A172 (cell line): ENCODE measurements at places on chromosomes 11 and 22.

GRCh38 chr22:46829941-46830715, 67.7 kb downstream of the TBC1D22A start:
- peak; percentile 63 for DNase-seq

DNA sequence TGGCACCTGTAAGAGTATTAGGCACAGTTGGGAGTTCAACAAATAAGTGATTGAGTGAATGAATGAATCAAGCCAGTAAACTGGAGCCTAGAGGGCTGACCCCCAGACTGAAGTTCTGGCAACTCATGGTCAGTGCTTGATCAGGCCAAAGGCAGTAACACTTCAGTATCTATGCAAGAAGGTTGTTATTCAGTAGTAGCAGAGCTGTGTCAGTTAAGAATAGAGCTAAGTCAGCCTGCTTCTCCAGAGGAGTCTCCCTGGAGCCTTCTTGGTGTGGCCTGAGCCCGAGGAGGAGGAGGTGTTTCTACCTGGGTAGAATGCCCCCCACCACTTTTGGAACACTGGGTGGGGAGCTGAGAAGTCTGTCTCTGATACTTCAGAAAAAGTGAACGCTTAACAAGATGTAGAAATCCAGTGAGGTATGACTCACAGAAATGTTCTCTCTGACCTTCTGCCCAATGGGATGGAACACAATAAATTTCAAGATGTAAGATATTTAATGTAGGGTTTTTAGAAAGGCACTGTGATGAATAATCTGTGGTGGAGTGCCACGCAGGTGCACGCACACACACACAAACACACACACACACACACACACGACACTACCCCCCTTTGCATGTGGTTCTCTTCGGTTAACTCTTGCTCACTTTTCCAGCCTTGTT, 219.9 kb downstream of the HIPK3 start:
- DNase-seq, result peak; percentile 13

- DNase-seq, result no peak
These were observed 14.7 kb upstream of the SYTL2 start for GRCh38 chr11:85825616-85826015.

DNA sequence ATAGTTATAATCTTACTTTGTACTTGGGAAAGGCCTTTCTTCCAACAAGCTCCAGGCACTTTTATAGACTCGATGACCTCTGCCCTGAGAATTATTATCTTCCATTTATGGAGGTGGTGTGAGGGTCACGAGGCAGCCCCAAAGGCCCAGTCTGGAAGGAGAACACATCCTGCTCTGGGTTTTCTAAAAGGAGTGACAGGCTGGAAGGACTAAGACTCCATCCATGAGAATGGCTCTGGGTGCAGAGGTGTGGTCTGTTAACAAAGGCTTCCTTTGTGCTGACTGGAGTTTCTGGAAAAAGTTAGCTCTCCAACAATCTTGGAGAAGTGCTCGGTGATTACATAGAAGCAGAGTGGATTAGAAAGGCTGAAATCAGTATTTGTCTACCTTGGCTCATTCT, 74.7 kb upstream of the SESN3 start:
- no peak for DNase-seq

DNA sequence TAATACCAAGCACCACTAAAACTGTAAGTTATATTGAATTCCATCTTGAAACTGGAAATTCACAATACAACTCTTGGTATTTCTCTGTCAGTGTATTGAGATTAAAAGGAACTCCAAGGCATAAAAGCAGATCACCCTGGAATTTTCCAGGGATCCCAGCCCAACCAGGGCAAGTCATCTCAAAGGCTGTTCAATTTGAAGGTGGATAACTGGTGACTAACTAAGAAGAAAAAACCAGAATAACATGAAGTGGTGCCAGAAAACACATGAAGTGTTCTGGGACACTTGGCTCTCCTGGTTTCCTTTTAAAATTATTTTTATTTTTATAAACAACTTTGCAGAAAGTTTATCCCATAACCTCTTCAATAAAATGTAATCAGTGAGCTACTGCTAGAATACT, 7.8 kb upstream of the BMAL1 start:
- DNase-seq, result no peak

- DNase-seq, result peak; percentile 42
These were observed 16.8 kb downstream of the EXT2 start for GRCh38 chr11:44112091-44112821.

- DNase-seq, result no peak
These were observed 26.9 kb downstream of the TRMU start for GRCh38 chr22:46362203-46362933.

DNA sequence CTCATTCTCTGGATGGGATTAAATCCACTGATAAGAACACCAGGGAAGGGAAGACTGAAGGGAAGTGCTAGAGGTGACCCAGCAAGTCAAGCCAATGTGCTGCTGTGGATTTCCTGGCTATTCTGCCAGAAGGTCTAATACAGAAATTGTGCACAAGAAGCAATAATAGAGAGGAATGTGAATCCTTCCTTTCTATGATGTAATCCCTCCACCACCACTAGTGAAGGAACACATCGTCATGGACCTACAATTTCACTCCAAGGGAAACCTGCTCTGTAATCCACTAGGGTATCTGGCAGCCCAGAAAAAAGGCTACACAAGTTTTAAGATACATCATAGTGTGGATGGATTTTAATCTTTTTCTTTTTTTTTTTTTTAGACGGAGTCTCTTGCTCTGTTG, 17.4 kb downstream of the LARGE2 start:
- no peak for DNase-seq

- peak; percentile 71 for DNase-seq
These were observed 10.1 kb downstream of the CHST1 start for GRCh38 chr11:45655347-45655756.

- DNase-seq, result peak; percentile 78
These were observed 740 bp downstream of the FADS1 start for GRCh38 chr11:61815790-61816735.

DNA sequence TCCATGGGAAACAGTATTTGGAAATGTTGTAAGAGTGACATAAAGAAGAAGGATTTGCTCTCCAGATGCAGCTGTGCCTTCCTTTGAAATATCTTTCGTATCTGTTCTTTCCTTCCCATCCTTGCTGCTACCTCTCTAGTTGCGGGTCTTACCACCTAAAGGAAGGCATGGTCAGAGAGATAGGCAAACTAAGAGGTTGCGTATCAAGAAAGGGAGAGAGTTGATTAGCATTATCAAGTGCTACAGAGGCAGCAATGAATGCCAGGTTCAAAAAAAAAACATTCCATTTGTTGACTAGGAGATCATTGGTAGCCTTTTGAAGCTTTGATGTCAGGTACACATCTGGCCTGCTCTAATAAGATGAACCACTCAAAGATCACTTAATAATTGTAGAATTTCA, 4.6 kb downstream of the GTPBP1 start:
- no peak for DNase-seq

DNA sequence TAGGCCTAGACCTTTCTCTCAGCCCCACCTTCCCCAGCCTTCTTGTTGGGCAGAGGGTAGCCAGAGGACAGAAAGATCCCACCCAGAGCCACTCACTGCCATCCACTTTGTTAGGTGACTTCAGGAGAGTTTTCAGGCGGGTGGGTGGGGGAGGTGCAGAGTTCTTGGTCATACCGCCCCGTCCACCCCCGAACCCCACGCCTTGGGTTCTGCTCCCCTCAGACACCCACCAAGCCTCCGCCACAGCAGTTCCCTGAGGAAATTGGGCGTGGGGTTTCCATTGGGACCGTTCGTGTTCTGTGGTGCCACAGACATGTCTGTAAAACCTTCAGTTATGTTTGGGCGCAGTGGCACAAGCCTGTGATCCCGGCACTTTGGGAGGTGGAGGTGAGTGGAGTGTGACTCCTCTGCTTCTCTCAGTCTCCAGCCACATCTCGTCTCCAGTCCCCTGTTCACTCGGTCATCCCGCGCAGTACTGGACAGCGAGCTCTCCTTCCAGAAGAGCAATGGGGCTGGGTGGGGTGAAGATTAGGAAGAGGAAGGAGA, 1.5 kb downstream of the MIF start:
- DNase-seq, result no peak

GRCh38 chr22:39617970-39618757, 47.6 kb downstream of the CACNA1I start:
- DNase-seq, result no peak

- DNase-seq, result no peak
These were observed at the start of gene OR5AP2 for GRCh38 chr11:56642339-56642738. TSS of gene OR5AP2 (minus strand) at chr11:56642439. CDS start at chr11:56642439, 0 bp downstream.

GRCh38 chr11:30914143-30914762, 328.1 kb upstream of the MPPED2 start:
- DNase-seq, result peak; percentile 27

- no peak for DNase-seq
These were observed 2.9 kb downstream of the MRGPRX3 start for GRCh38 chr11:18135308-18135707.

GRCh38 chr11:72613977-72614376, 60.2 kb downstream of the PDE2A start:
- no peak for DNase-seq

DNA sequence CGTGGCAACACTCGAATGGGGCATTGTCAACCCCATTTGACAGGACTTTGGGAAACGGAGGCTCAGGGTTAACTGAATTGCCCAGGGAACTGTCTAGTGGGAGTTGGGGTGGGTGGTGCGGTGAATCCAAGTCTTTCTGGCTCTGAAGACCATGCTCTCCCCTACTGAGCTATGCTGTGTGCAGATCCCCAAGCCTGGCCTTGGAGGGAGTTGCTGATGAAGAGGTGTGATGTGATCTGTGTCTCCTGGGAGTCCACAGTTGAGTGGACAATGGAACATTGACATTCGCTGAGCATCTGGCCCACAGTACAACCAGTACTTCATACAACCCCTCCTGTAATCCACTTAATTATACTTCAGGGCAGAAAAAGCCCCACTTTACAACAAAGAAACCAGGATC, 172.2 kb downstream of the ST3GAL4 start:
- no peak for DNase-seq

DNA sequence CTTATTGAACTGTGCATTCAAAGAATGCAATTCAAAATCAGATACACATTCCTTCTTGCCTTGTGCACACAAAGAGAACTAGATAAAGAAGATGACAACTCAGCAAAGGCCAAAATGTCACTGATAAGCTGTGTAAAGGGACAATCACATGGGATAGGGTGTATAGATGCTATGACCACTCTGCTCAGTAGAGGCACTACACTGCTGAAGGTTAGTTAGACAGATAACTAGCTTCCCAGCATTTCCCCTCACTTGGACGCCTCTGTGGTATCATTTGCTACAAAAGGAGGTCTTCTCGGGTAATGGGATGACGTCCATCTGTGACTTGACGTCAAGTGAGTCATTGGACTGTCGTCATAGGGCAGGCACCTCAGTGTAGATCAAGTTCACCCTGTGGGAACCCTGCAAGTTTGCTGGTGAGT, 424.9 kb upstream of the CCDC90B start:
- DNase-seq, result peak; percentile 16

GRCh38 chr11:130386056-130386455, 42.4 kb downstream of the ADAMTS8 start:
- DNase-seq, result no peak

GRCh38 chr11:43545610-43546009, 134.9 kb upstream of the HSD17B12 start:
- DNase-seq, result no peak

- no peak for DNase-seq
These were observed 9.7 kb downstream of the SELENOO start for GRCh38 chr22:50210378-50211139.

GRCh38 chr11:119496469-119496868, 73.5 kb upstream of the THY1 start:
- DNase-seq, result no peak

DNA sequence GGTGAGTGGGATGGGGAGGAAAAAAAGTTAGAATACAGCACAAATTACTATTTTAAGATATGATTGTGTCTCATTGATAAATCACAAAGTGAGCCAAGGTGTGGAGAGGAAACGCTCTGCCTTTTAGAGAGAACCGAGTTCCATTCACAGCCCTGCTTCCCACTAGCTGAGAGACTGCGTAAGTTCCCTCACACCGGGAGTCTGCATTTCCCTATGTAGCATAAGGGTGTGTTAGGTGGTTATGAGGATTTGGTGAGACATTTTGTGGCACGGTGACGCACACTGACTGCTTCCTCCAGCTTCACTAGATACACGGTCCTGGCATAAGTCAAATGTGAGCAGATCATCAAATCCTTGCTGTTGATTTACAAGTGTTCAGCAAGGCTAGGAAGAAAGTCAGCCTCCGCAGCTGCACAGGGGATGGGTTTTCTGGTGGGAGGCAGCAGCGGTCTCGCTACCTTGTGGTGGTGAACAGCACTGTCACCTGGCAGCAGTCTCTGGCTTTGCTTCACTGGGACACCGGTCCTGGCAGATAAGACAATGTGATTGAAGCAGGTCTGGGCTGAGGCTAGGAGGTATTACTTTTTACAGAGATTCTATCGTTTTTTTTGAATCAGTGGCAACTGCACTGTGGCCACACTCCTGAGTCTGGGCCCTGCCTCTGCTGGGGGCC, 312.2 kb upstream of the B3GAT1 start:
- no peak for DNase-seq

GRCh38 chr22:21734540-21735199, 924 bp downstream of the YPEL1 start:
- DNase-seq, result no peak

DNA sequence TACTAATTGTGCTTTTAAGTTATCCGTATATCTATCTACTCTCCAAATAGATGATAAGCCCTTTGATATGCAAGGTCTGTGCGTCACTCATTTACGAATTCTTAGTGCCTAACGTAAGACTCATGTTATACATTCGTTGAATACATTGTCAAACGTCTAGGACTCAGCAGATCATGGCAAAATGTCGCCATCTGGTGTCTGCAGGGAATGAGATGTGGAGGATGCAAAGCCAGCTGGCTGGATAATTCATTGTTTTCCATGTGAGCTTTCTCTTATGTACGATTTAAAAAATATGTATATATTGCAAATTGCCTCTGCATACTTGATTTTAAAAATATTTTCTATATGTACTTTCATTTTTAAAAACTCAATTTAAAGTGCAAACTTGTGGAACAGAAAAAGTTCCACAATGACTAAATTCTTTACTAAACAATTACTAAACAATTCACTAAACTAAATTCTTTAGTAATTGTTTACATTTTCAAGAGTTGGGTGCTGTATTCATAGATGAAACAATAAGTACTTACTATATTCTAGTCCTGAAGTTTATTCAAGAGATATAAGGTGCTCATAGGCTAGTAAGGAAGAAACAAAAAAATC, 33.8 kb downstream of the ZNF202 start:
- peak; percentile 28 for DNase-seq

DNA sequence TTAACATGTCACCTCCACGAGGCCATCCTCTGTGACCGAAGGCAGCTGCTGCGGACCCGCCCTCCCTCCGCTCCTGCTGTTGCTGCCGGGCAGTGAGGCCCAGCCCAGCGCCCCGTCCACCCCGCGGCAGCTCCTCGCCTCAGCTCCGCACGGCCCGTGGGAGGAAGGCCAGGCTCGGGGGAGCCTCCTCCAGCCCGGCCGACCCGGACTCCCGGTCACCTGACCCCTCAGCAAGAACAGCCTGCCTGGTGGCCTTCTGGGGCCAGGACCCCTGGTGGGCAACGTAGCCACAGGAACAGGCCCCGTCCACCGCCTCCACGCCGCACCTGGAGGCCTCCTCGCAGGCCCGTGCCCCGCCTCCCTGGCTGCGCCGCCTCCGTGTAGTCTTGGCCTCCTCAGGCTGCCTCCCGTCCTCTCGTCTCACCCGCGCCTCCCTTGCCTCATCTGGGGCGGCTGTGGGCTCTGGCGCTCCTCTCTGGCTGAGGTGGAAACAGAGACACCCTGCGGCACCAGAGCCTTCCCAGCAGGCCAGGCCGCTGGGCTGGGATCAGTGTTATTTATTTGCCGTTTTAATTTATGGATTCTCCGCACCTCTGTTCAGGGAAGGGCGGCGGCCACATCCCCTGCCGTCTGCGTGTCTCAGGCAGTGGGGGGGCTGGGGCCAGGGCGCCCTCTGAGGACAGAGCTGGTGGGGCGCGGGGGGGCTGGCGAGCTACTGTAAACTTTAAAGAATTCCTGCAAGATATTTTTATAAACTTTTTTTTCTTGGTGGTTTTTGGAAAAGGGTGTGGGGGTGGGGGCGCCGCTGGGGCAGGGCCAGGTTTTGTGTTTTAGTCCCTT, 25.4 kb downstream of the MOB2 start:
- DNase-seq, result no peak
